Activated CD8-positive, alpha-beta memory T cell treated with anti-CD3 and anti-CD28 coated beads for 4 hours (primary cell): ENCODE measurements at places on chromosomes 3 and 15.

DNA sequence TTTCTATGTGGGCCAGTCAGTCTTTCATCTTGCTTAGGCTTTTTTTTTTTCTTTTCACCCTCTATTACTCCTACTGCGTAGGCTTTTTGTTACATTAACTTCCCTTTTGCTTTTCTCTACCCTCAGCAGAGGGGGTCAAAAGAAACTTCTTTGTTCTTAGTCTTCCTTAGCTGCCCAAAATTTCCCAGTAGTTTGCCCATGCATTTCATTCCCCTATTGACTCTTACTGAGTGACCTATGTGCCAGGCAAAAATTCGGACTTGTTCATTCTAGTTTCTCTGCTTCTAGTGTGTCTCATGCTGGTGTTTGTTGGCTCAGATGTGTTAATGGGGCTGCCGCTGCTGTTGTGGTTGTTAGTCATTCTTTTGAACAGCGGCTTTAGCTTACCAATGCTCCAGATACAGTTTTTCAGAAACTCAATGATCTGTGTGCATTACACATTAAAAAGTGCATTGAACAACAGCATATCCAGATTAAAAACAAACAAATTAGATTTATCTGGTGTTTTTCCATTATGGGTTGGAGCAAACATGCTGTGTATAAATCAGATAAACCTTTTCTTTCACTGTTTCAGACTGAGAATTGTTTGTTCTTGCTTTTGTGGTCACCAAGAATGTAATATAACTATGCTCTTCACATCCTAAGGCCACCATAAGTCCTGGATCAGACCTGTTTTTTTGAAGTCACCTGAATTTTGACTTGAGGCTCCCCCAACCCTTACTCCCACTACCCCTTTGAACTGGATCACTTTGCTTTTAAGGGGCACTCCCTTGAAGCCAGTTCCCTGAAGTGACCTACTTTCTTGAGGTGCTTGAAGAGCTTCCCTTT is 43.1 kb downstream of the PDE8A start:
- DNase-seq: no peak

GRCh38 chr3:58557491-58557890 is 19.7 kb downstream of the FAM107A start:
- no peak for DNase-seq

GRCh38 chr3:167397826-167398225 is 17.7 kb upstream of the ZBBX start:
- no peak for DNase-seq

GRCh38 chr15:40918146-40918798 is 10.9 kb upstream of the DLL4 start:
- no peak for DNase-seq

GRCh38 chr3:106428565-106428994 is 559.8 kb upstream of the CBLB start:
- no peak for DNase-seq

DNA sequence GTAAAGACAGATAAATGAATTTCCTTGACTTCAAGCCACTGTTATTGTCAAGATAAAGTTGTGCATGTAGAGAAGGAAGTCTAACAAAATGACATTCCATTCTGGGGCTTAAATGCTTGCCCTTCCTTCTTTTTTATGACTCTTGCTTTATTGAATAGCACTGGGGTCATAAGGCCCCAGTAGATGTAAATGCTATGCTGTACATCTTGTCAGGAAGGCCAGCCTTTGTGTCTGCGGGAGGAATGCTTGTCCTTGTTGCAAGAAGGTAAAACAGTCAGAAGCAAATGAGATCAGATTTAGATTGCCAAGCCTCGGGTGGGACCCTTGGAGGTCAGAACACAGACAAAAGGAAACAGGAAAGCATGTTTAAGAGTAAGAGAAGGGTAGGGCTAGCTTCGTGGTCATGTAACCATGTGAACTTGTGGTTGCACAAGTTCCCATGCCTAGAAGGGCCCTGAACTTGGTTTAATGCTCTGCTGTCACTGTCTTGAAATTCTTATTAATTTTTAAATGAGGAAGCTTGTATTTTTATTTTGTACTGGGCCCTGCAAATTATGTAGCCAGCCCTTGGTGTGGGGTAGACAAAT is 81.5 kb downstream of the PPM1L start:
- no peak for DNase-seq

DNA sequence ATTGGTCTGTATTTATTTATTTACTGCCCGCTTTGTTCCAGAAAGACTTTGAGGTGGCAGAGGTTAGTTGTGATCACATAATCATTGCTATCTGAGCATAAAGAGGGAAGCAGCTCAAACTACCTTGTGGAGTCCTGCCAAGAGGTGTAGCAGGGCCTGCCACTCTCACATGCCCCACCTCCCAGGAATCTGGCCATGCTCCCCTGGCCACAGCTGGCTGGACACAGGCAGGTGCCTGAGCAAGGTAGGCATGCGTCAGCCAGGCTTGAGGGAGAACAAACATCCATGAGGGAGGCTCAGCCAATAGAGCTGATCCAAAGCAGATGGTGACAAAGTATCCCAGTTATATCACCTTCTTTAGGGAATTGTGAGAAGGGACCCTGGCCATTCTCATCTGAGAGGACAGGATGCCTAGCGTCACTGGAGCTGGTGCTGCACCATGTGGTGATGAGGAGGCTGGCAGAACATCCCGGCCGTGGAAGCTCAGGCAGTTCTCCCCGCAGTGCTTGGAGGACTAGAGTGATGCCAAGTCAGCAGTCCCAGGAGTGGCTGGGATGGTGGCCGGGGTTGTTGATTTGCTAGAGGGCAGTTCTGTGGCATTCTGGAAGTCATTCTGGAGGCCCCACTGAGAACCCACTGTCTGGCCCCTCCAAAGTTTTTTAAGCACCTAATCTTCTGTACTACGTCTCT is 6.8 kb upstream of the POLG start:
- no peak for DNase-seq

DNA sequence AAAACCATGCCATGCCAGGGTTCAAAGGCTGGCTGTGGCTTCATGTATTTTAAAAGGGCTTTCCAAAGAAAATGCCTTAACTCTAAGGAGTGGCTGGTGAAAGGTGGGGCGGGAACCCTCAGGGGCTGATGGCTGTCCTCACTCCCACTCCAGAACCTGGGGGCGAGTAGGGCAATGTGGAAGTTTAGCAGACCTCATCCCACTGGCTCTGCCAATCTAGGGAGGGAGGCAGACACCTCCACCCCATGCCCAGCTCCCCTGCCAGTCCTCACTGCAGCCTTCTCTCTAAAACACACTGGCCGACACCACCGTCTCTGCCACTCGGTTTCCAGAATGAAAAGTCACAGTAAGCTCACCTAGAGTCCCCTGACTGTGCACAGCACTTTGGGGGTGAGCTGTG is 99.5 kb downstream of the TMEM266 start:
- no peak for DNase-seq

DNA sequence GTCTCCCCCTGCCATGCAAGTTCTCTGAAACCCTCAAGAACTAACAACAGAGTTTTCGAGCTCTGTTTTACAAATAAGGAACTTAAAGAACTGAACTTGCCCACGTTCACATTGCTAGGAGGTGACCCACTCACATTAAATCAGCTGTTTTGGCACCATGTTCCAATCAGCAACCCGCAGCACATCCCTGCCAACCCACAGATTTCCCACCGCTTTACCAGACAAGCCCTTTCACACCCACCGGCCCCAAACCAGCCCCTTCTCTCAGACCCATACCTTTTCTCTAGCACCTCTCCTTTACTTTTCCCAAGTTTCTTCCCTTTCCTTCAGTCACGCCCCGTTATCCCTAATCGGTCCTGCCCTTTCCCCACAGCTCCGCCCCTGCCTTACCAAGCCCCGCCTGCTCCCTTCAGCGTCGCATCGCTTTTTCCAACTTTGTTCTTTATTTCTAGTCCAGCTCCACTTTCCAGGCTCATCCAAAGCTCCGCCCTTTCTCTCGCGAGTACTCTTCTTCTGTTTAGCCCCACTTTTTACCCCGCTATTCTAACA is 804 bp upstream of the BRPF1 start:
- no peak for DNase-seq

- no peak for DNase-seq
Measured at GRCh38 chr3:45387171-45387570, 1.2 kb upstream of the LARS2 start.

DNA sequence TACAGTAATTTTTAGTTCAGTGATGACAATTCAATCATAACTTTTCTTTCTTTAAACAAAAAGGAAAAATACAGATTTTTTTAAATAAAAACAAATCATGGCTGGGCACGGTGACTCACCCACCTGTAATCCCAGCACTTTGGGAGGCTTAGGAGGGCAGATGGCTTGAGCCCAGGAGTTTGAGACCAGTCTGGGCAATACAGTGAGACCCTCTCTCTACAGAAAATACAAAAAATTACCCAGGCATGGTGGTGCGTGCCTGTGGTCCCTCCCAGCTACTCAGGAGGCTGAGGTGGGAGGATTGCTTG is 25.6 kb upstream of the ATG7 start:
- no peak for DNase-seq

DNA sequence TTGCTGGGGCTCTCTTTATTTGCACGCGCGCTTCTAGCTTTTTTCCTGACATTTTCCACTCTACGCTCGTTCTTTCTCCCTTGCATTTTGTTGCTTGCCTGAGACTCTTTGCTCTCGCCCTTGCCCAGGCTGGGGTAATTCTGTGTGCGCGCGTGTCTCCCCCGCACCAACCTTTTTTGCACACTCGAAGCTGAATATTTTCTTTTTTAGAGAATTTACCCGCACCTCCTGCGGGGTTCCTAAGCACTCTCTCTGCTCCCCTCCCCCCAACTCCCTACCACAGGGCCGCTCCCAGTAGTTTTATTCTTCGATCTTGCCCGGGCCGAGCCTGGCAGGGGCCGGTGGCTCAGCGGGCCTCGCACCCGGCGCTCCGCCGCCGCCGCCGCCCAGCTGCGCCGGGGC is 732 bp downstream of the FAM43A start:
- no peak for DNase-seq

- DNase-seq: no peak
Measured at GRCh38 chr15:82146990-82147461, 101.2 kb upstream of the MEX3B start.

DNA sequence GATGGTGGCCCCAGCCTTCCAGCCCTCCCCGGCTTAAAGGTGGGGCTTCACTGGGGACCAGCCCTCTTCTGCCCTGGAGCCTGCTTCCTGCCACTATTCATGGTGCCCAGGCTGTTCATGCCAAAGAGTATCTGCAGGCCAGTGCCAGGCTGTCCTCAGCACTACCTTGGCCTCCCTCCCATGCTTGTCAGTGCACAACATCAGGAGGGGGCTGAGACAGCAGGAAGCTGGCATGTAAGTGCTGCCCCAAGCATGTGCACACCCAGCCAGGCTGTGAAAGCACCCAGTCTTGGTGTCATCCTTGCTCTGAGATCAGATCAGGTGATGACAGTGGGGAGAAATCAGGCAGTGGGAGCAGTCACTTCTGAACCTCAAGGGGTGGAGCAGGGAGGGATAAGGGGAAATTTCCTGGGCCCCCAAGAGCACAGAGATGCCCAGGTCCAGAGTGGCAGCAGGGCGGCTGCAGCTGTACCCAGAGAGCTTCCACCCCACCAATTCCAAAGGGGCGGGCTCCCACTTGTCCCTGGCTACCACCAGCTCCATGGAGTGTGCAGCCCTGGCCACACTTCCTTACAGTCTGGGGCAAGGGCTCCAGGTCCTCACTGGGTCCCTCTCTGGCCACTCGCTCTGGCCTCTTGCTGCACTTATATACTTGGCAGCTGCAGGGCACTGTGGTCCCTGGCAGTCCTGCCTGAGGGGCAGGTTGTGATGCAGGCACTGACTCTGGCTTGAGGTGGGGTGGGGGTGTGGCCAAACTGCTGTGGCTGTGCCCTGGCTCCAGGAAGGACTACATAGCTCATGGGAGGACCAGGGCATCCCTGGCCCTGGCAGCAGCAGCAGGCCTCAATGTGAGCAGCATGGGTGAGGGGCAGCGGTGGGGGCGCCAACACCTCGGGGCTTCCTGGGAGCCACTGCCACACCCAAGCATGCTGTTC is 91.4 kb upstream of the TNFSF10 start:
- DNase-seq: no peak

DNA sequence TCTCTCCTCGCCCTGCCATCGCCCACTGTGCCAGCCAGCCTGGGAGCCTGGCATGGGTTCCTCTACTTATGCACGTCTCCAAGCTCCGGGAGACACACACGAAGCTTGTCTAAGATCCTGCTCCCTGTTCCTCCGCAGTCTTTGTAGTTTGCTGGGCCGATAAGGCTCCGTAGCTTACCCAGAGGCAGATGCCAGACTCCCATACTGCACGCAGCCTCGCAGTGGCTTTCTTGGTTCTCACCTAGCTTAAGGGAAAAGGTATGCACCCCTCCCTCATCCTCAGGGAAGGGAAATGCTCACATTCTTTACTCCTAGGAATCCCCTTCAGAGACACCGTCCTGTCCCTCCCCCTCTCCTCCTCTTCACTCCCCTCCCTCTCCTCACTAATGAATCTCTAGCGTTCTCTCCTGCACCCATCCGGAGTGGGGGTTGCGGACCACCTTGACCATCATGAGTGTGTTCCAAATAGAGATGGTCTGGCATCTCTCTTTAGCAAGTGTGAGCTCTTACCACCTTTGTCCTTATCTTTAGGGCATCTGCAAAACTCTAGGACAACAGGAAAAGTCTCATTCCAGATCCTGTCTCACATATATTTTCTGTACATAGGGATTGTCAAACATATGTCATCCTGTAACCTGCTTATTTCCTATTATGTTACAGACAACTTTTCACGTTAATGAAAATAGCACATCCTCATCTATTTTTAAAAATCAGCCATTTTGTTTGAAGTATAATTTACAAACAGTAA is 56.5 kb downstream of the TMEM266 start:
- DNase-seq: no peak

GRCh38 chr15:100686725-100687473 is 84.5 kb downstream of the ASB7 start:
- no peak for DNase-seq

- DNase-seq: no peak
Measured at GRCh38 chr3:126129398-126129891, 45.5 kb upstream of the SLC41A3 start.

- no peak for DNase-seq
Measured at GRCh38 chr15:63794271-63794670, 39.5 kb downstream of the HERC1 start.

- no peak for DNase-seq
Measured at GRCh38 chr15:80597076-80597475, 98.0 kb upstream of the ABHD17C start.

DNA sequence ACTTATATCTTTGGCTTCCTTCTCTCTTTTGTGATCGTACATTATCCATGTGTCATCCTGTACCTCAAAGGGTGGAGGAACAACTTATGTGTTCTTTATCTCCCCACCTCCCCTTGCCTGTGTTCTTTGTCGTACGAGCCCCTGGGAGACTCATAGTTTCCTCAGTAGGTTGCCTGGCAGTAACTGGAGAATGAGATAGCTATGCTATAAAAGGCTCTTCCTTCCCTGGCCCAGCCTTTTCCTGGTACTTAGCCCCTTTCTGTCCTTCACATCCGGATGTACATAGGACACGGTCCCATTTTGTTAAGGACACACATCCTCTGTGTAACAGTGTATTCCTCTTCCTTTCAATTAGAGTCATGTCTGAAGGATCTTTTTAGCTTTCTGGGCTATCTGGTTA is 32.1 kb downstream of the PLCL2 start:
- DNase-seq: no peak

GRCh38 chr3:133368371-133369067 is 31.3 kb upstream of the BFSP2 start:
- DNase-seq: no peak

GRCh38 chr3:131658115-131658514 is 155.3 kb upstream of the MRPL3 start:
- DNase-seq: no peak
